ENCODE measurements at places on chromosomes 13 and 19. TPM values are rescaled to one million over a fixed set of nuclear protein-coding genes. Genes with fewer than 3 reads are reported as not detected.

Gene C19orf67
- not detected for total RNA-seq

Gene FBXO27
- 4.4 TPM for total RNA-seq

Gene C13orf46
- total RNA-seq, result 0.13 TPM

Gene VAV1
- 7.9 TPM for total RNA-seq

Gene GDF15
- 31.3 TPM for total RNA-seq

Gene ICAM5
- 1.2 TPM for total RNA-seq

Gene CCDC124
- total RNA-seq, result 117 TPM

Gene CD177
- total RNA-seq, result 0.07 TPM

Gene YJEFN3
- total RNA-seq, result 5.0 TPM

Measured in A549 treated with Mapracorat at 1 μM for 4 hours (cell line).